ENCODE measurements at places on chromosomes 13 and 19. TPM values are rescaled to one million over a fixed set of nuclear protein-coding genes. Genes with fewer than 3 reads are reported as not detected.
A peak's percentile ranks its signal among the peaks of the same experiment; 100 is the strongest.

The ZNF428 gene
- 17.2 TPM for polyA plus RNA-seq

The CADM4 gene
- 0.49 TPM for polyA plus RNA-seq

The SH2D3A gene
- not detected for polyA plus RNA-seq

The ZNF135 gene
- polyA plus RNA-seq: 6.6 TPM

The VWA8 gene
- polyA plus RNA-seq: 12.6 TPM

DNA sequence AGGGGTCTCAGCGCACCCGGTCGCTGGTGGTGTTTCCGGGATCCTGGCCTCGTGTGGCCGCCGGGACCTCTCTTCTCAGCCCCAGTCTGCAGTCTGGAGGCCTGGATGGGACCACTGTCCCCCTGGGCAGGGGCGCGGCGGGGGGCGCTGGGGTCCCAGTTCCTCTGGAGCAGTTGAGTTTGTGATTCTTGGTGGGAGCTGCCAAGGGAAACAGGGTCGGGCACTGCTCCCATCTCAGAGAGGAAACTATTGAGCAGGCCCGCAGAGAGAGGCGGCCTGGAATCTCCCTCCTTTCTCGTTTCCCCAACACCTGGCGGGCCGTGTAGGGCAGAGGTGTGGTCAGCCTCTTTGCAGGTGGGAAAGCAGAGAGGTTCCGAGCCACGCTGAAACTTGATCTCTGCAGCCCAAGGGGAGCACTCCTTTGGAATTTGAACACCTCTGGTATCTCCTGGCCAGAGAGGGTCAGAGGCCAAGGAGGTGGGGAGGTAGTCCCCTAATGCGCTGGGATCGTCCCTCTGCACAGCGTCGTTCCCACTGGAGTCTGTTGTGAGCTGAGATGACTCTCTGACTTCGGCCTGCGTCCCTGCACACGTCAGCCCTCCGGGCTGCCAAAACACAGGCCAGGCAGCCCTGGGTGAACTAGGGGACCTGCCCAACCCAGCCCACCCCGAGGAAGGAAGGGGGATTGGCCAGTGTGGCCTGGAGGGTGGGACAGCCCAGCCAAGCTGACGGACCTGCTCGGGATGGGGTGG lies 741 bp downstream of the PLEKHF1 start:
- H3K27ac ChIP-seq: peak overlapping the region; percentile 90
- H3K27me3 ChIP-seq: no peaks in the 10 kb centered on the region
- peak overlapping the region; percentile 95 for H3K4me3 ChIP-seq
- peaks cover 23% of the 10 kb centered on the region for H3K4me1 ChIP-seq
- DNase-seq: peak; percentile 66

DNA sequence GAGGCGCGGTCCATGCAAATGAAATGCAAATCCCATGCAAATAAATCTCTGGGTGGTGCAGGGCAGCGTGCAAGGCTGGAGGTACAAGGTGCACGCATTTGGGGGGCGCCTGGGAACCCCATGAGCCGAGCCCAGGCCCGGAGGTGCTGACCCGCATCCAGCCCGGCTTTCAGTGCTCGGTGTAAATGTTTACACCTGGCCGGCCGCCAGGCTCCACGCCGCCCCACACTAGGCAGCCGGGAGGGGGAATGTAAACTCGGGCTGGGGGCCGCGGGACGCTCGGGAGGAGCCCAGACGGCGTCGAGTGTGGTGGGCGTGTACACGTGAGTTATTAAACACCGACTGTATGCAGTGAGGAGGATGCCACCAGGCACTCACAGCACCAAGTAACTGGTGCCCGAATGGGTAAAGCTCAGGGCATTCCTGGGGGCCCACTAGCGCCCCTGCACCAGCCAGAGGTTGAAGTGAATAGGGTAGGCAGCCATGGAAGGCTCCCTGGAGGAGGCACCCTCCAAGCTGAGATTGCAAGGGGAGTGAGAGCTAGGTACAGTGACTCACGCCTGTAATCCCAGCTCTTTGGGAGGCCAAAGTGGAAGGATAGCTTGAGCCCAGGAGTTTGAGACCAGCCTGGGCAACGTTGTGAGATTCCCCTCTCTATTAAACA lies 17.2 kb downstream of the FUT6 start:
- DNase-seq: no peak

GRCh38 chr19:10640361-10640760 lies 13.8 kb upstream of the ILF3 start:
- peaks cover 31% of the 10 kb centered on the region for H3K36me3 ChIP-seq
- no peak overlapping the region for H3K27ac ChIP-seq
- no peak for DNase-seq
- H3K4me3 ChIP-seq: no peak overlapping the region
- no peaks in the 10 kb centered on the region for H3K27me3 ChIP-seq

GRCh38 chr13:93865235-93865634 lies 614.2 kb downstream of the DCT start:
- H3K27me3 ChIP-seq: no peaks in the 10 kb centered on the region
- H3K36me3 ChIP-seq: no peaks in the 10 kb centered on the region
- H3K4me1 ChIP-seq: no peaks in the 10 kb centered on the region
- no peak overlapping the region for H3K27ac ChIP-seq
- H3K4me3 ChIP-seq: no peak overlapping the region

DNA sequence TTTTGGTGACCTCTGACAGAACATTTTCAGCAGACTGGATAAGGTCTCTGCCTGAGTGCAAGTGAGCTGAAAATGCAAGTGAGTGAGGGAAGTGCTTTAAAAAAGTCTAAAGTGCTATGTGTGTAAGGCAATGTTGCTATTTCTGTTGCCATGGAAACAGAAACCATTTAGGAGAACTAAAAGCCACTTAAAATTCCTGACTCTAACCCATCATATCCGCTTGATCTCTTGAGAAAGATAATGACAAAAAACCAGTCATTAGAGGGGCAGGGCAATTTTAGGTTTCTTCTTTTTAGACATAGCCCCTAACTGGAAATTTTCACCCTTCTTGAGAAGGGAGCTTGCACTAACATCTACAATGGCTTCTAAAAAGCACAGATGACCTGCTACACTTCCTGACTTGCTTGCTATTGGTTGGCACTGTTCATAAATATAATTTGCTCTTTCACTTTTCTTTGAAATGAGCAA lies at the start of gene CYSLTR2:
Gene CYSLTR2, plus strand, starts transcription at position 458 of the 468 bp plus-strand sequence. CDS start 52,889 bp downstream, outside the sequence.
- H3K4me1 ChIP-seq: no peaks in the 10 kb centered on the region
- H3K27ac ChIP-seq: no peak within 1 kb of the TSS
- no peak within 1 kb of the TSS for H3K4me3 ChIP-seq
- no peaks in the 10 kb centered on the region for H3K27me3 ChIP-seq

DNA sequence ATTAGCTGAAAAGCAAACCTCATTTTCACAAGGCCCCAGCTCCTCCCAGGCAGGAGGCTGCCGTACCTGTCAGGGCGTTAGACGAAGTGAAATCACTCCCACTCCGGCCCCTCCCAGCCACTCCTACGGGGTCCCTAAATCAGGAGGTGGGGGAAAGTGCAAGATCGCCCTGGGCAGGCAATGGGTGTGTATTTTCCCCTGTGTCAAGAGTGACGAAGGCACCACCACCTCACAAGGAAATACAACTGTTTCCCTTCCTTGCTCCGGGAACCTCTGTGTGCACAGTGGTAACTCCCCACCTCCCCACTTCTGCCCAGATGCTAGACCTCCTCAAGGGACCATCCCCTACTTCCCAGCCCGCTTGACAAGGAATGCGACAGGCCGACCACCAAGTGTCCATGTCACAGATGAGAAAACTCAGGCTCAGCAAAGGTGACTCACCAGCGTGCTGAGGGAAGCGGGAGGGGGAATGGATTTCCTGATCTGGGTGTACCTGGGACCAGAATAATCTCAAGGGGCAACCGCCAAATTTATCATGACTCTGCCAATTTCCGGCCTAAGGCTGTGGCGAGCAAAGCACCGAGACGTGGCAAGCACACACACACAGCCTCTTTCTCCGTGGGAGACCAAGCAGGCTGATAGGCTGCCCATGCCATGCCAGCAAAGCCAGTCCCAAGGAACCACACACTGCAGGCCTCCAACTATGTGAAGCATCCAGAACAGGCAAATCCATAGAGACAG lies 7.3 kb downstream of the PPP6R1 start:
- no peak for DNase-seq
- no peak overlapping the region for H3K27ac ChIP-seq
- H3K27me3 ChIP-seq: no peaks in the 10 kb centered on the region
